ENCODE measurements at places on chromosomes 1 and 21.
A peak's percentile ranks its signal among the peaks of the same experiment; 100 is the strongest.

DNA sequence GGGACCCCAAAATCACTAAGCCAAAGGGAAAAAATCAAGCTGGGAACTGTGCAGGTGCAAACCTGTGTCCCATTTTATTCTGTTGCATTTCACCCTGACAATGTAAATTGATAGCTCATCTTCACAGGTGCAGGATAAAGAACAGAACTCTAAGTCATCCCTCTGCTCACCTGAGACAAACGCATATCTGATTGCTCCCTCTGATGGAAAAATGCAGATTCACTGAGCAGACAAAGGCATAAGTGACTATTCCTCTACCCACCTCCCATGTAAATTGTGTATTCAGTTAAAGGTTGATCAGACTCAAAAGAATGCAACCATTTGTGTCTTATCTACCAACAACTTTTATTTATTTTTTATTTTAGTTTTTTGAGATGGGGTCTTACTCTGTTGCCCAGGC, 644.2 kb downstream of the PTPRU start:
- no peak for DNase-seq
- no peaks in the 10 kb centered on the region for H3K27me3 ChIP-seq
- no peaks in the 10 kb centered on the region for H3K4me1 ChIP-seq
- no peaks in the 10 kb centered on the region for H3K36me3 ChIP-seq
- H3K27ac ChIP-seq = no peak overlapping the region

DNA sequence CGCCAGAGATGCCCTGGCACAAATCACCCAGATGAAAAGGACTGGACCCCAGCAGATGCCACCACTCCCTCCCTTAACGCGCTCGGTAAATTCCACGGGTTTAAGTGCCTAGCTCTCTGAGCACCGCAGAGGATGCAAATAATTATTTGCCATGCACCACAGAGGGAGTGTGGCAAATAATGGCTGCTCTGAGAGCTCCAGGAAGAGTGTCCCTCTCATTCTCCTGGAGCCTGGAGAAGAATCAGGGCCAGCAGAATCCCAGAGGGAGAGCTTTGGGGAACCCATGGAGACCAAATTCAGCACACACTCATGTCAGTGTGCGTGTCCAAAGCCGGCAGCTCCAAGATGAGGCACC, 667 bp downstream of the HHIPL2 start:
- no peak overlapping the region for H3K4me3 ChIP-seq
- H3K36me3 ChIP-seq = no peaks in the 10 kb centered on the region
- H3K4me1 ChIP-seq = no peaks in the 10 kb centered on the region

- no peaks in the 10 kb centered on the region for H3K36me3 ChIP-seq
- no peak overlapping the region for H3K27ac ChIP-seq
- no peaks in the 10 kb centered on the region for H3K27me3 ChIP-seq
- no peaks in the 10 kb centered on the region for H3K4me1 ChIP-seq
These were observed 13.9 kb downstream of the PHTF1 start for GRCh38 chr1:113745425-113745824.

DNA sequence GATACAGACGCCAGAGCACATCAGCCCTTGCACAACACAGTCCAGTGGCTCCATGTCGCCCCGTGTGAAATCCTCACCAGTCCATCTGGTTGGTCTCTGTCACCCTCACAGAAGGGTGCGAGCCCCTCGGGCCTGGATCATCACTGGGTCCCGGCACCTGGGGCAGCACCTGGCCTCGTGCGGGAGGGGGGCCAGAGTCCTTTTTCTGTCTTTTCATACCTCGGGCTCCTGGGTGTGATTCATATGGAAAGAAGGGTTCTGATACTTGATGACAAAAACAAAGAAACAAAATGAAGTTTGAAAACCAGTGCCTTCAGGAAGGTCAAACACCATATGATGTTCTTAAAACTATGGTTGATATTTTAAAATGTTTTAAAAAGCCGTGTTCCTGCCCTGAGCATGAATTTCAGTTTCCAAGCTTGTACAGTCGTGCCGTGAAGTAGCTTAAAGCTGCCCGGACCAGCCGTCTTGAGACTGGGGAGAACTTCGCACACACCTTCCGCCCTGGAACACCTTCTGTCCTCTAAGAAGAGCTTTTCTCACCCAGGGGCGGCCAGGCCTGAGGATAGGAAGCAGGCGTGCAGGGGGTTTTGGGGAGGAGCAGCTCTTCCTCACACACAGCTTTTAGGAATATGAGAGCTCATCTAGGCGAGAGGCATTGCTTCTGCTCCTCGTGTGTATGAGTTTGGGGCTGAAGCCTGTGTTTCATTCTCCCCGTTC, 35.2 kb downstream of the SLC37A1 start:
- H3K36me3 ChIP-seq = no peaks in the 10 kb centered on the region
- H3K27ac ChIP-seq = no peak overlapping the region
- H3K27me3 ChIP-seq = no peaks in the 10 kb centered on the region
- no peak overlapping the region for H3K4me3 ChIP-seq
- DNase-seq = no peak

DNA sequence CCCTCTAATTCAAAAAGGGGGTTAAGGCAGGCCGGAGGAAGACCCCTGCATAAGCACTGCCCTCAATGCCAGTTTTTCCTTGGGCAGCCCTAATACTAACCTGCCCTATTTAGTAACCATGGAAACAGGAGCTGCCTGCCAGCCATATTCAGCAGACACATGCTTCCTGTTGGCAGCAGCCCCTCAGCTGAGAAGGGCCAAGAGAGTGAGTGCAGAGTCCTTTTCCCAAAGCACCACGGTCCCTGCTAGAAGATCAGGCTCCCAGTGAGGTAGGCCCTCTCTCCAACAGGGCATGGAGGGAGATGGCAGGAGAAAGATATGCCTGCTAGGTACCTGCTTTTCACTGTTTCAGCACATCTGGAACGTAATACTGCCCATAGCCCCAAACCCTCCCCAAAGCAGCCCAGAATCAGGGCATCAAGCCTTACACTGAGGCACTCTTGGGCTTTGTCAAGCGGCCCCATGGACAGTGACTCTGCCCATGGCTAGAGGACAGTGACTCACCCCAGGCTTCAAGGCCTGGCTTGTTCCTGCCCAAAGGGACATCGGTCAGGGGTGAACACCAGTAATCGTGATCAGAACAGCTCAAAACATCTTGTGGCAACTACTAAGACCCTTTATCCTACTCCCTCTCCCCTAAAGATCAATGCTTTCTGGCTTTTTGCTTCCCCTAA, 64.5 kb downstream of the BCAR3 start:
- H3K4me1 ChIP-seq = peaks cover 47% of the 10 kb centered on the region
- H3K27ac ChIP-seq = peak overlapping the region; percentile 87
- H3K36me3 ChIP-seq = no peaks in the 10 kb centered on the region
- H3K4me3 ChIP-seq = no peak overlapping the region
- H3K27me3 ChIP-seq = no peaks in the 10 kb centered on the region

DNA sequence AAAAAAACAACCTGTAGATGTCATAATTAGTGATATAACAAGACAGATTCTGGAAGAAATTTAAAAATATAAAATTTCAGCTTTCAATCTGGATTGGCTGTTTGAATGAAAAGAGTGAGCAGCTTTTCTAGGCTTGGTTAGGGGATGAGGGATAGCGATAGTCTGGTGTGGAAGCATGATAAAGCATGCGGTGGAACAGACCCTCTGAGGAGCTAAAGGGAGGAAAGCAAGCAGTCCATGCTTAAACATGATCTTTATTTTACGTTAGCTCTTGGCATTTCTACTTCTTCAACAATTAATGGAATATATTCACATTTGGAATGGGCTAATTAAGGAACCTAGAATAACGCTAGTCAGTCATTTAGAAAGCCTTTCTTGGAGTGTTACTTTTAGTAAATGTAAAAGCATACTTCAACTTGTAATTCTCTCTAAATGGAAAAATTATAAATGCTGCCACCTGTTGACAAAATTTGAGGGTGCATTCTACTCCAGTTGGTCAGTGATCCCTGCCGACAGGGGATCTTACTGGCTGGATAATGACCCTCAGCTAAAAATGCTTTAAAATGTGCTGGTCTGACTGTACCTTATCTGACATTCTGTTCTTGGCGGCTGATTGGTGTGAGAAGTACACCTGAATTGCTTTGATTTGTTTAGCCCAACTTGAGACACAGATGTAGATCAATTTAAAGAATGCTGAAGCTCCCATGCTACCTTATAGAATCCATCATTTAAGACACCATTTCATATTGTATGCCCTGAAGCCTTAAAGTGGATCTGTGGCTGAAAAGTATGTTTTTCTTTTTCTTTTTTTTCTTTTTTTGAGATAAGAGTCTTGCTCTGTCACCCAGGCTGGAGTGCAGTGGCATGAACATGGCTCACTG, 61.2 kb downstream of the AK4 start:
- DNase-seq = peak; percentile 44
- no peaks in the 10 kb centered on the region for H3K4me1 ChIP-seq
- no peaks in the 10 kb centered on the region for H3K27me3 ChIP-seq
- no peaks in the 10 kb centered on the region for H3K36me3 ChIP-seq

GRCh38 chr21:36092681-36093080, 22.9 kb downstream of the CBR1 start:
- no peak overlapping the region for H3K4me3 ChIP-seq
- peaks cover 2% of the 10 kb centered on the region for H3K36me3 ChIP-seq
- H3K27me3 ChIP-seq = no peaks in the 10 kb centered on the region
- DNase-seq = no peak

DNA sequence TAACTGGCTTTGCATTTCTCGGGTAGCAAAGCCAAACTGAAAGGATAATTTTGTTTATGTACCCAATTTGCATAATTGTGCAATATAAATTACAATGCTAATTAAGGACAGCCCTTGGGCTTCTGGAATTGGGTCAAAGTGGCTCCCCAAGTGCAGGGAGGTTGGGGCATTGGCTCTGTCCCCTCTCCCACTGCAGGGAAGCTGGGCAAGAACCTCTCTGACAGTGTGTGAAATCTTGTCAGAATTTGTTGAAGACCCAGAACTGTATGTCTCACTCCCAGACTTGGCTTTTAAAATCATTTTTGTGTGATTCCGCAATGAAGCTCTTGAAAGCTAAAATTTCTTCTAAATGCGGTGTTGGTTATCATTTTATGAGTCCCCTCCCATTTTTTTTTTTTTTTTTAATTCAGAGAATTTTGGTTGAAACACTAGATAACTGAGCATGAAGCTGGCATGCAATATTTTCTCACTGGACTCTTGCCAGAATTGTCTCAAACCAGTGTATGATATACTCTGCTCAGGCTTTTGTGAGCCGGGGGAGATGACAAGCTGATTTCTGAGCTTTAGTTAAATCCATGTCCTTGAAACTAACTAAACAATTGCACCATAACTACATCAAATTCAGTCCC, 878.9 kb upstream of the CXADR start:
- H3K27me3 ChIP-seq = no peaks in the 10 kb centered on the region
- H3K4me3 ChIP-seq = no peak overlapping the region
- H3K36me3 ChIP-seq = no peaks in the 10 kb centered on the region
- H3K27ac ChIP-seq = no peak overlapping the region

DNA sequence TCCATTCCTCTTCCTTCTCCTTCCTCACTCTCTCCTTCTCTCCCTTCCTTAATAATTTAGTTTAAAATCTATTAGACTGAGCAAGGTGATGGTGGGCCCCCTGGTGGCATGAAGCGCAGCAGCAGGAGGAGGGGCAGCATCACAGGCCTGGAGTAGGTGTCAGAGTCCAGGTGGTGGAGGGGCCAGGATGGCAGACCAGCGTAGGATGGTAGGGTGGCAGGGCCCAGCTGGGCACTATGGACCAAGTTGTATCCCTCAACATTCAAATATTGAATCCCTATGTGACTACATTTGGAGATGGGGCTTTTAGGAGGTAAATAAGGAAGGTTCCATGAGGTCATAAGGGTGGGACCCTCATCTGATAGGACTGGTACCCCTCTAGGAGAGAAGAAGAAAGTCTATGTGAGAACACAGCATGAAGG, 61.0 kb downstream of the WDR4 start:
- DNase-seq = peak; percentile 56
- H3K4me3 ChIP-seq = no peak overlapping the region
- H3K36me3 ChIP-seq = no peaks in the 10 kb centered on the region

DNA sequence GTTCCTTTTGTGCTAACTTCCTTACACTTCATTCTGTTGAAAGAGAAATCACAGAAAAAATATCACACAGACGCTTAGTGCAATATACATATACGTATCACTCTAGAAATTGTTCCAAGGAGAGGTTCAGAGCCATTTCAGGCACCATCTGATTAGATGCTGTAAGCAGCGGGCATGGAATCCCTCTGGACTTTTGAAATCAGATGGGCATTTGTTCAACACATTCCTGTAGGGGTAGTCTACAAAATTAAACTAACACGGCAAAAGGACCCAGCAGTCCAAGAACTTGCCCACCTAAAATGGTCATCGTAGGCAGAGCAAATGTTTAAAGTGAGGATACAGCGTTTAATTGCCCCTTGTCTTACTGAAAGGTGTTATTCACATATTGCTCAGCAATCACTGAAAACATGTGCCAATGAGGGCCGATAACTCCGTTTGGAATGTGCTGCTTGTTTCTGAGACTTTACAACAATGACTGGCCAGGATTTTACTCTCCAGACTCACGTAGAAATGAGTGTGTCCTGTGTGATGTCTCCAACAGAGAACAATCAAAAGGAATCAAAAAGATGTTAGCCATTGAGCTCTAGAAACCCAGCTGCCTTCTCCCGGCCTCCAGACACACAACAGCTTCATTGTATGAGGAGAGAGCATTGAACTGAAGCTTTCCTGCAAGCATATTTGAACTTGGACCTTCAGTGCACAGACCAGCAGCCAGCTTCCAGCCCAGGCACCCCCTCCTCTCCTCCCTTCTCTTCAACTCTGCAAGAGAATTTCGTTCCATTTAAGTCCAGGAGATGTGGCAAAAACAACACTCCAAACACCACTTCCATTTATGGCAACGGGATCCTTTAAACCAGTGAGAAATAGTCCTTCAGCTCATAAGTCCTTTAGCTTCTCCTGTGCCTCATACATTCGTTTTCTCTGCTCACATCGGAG, 32.1 kb upstream of the ADORA3 start:
- H3K27ac ChIP-seq = no peak overlapping the region
- no peak for DNase-seq
- H3K4me3 ChIP-seq = no peak overlapping the region
- no peaks in the 10 kb centered on the region for H3K36me3 ChIP-seq
- H3K27me3 ChIP-seq = no peaks in the 10 kb centered on the region

- H3K27ac ChIP-seq = no peak overlapping the region
- no peak overlapping the region for H3K4me3 ChIP-seq
- H3K4me1 ChIP-seq = no peaks in the 10 kb centered on the region
- no peaks in the 10 kb centered on the region for H3K27me3 ChIP-seq
These were observed 6.2 kb upstream of the C1orf74 start for GRCh38 chr1:209790286-209791193.

GRCh38 chr1:228839656-228840055, 104.4 kb downstream of the RHOU start:
- no peak overlapping the region for H3K4me3 ChIP-seq
- DNase-seq = no peak
- H3K4me1 ChIP-seq = no peaks in the 10 kb centered on the region
- no peaks in the 10 kb centered on the region for H3K36me3 ChIP-seq
- no peaks in the 10 kb centered on the region for H3K27me3 ChIP-seq
- H3K27ac ChIP-seq = no peak overlapping the region

GRCh38 chr1:14733048-14733778, 134.7 kb downstream of the KAZN start:
- H3K27ac ChIP-seq = peak overlapping the region; percentile 91
- no peaks in the 10 kb centered on the region for H3K27me3 ChIP-seq
- DNase-seq = peak; percentile 92
- H3K4me3 ChIP-seq = no peak overlapping the region
- peaks cover 13% of the 10 kb centered on the region for H3K4me1 ChIP-seq
- H3K36me3 ChIP-seq = no peaks in the 10 kb centered on the region

GRCh38 chr1:26295194-26296138, 11.0 kb downstream of the UBXN11 start:
- no peak overlapping the region for H3K27ac ChIP-seq
- no peaks in the 10 kb centered on the region for H3K27me3 ChIP-seq
- peaks cover 4% of the 10 kb centered on the region for H3K4me1 ChIP-seq
- DNase-seq = no peak

- no peaks in the 10 kb centered on the region for H3K36me3 ChIP-seq
- H3K27ac ChIP-seq = no peak overlapping the region
- no peaks in the 10 kb centered on the region for H3K27me3 ChIP-seq
- no peaks in the 10 kb centered on the region for H3K4me1 ChIP-seq
These were observed 9.0 kb downstream of the EPHX4 start for GRCh38 chr1:92038695-92039346.
